ENCODE measurements at places on chromosomes 12 and 14.

GRCh38 chr14:58739674-58740073, 101.9 kb downstream of the DACT1 start:
- no peak for DNase-seq

DNA sequence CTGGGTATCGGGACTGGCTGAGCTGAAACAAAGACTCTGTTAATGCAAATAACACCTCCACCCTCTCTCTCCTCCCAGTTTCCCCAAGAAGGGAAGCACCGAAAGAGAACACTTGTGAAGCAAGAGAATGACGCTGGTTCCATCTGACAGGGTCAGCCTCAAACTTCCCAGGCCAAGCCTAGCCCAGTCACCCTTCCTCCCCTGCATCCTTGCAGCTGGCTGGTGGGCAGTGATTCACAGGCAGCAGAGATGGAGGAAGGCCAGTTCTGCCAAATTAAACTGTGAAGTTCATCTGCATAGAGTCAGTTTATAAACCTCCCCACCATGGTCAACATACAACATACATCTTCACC, 2.8 kb downstream of the LRRC74A start:
- no peak for DNase-seq

DNA sequence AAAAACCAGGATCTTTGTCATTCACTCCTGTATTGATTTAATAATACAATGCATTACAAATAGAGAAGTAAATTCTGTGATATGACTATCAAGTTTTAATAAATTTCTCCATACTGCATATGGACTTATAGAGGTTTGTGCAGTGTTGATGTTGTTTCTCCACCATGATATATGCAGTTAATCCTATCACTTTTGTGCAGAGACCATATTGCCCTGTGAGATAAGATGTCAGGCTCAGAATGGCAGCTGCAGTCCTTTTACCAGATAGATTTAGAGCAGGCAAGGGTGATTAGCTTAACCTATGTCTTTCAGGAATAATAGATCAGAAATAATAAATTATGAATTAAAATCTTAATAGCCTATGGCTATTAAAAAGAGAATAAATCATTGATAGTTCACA, 38.6 kb upstream of the KCNJ8 start:
- no peak for DNase-seq

DNA sequence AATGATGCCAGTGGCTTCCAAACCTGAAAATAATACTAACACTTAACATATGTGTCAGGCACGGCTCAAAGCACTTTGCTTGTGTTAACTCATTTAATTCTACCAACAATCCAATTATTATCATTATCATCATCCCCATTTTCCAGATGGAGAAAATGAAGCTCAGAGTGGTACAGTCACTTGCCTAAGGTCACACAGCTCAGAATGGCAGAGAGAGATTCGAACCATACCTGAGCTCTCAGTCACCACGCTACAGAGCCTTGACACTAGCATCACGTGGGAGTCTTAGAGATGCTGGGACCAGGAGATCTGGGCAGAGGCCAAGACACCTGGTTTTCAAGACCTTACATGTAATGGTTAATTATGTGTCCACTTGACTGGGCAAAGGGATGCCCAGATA, 34.2 kb downstream of the DHX37 start:
- DNase-seq, result no peak

GRCh38 chr12:94171595-94171930, 23.2 kb downstream of the PLXNC1 start:
- DNase-seq, result no peak
